ENCODE measurements at places on chromosomes 11 and 22.

DNA sequence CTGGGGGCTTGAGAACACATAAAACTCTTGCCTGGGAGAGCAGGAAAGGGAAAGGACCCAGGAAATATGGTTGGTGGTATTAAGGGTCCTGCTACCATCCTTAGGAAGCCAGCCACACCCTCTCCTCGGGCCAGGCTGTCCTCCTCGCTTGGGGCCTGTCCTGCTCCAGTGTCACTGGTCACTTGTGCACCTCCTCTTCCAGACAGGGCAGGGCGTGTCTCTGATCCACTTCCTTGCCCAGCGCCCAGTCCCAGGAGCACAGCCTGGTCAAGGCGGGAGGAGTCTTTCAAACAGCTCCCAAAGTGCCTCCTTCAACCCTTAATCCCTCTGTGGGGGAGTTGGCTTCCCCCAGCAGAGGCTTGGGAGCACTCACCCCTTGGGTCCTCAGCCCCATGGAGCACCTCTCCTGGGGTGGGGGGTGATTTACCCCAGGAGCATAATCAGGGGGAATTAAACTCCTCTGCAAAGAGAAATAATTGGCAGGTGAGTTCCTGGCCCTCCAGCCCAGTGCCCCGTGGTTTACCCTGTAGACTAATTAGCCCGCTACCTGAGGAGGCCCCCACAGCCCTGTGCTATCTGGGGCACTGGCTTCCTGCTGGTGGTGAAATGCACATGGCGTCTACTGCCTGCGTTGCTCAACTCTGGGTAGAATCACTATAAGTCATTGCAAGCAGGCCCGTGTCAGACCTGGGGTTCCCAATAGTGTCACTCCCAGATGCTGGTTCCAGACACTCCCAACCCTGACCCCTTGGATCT is 8.0 kb downstream of the TMPRSS6 start:
- no peak for DNase-seq

GRCh38 chr22:32558681-32559355 is 84.2 kb downstream of the FBXO7 start:
- DNase-seq, result no peak

DNA sequence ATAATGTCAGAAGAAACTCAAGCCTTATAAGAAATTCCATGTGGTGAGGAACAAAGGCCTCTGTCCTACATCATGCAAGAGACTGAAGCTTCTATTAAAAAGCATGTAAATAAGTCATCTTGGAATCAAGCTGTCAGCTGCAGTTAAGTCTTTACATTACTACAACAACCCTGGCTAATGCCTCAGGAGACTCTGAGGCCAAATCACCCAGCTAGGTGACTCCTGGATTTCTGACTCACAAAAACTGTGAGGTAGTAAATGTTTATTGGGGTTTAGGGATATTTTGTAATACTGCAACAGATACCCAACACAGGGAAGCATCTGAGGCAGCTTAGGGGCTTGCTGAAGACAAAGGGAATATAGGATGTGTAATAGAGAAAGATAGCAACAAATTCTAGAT is 89.6 kb downstream of the C11orf87 start:
- no peak for DNase-seq

DNA sequence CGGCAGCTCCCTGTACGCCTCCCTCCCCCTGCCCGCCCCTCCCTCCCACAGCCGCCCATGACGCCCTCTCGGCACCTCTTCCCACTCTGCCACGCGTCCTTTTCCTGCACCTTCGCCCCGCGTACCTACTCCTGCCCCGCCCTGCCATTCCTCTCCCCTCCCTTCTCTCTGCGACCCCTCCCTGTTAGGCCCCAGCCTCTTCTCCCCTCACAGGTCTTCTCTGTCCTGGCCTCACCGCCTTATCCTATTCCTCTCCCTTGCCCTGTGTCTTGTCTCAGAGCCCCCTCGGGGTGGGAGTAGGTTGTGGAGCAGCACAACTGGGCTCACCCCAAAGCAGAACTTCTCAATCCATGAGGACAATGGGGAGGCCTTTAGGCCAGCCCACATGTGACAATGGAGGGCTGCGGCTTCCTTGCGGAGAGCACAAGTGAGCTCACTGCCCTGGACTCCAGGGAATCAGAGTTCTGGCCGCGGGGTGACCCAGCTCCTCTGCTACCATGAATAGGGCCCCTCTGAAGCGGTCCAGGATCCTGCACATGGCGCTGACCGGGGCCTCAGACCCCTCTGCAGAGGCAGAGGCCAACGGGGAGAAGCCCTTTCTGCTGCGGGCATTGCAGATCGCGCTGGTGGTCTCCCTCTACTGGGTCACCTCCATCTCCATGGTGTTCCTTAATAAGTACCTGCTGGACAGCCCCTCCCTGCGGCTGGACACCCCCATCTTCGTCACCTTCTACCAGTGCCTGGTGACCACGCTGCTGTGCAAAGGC is 539 bp downstream of the SLC35C1 start:
- no peak for DNase-seq

GRCh38 chr22:23045461-23045860 is 24.9 kb upstream of the GNAZ start:
- DNase-seq, result no peak

DNA sequence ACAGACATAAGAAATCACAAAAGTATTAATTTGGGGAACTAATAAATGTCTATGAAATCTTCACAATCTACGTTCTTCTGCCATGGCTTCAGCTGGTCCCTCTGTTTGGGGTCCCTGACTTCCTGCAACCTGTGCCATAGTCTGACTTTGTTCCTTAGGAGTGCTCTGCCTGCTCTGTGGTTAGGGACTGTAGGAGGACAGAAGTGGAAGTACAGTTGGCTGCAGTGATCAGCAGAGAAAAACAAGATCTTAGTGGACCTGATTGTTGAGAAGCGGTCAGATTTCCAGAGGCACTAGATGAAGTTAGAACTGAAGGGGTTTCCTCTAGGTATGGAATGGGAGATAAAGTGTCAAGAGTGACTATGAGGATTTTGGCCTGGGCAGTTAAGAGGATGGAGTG is 80.6 kb downstream of the PPP6R3 start:
- no peak for DNase-seq

- no peak for DNase-seq
Observed at GRCh38 chr11:3163241-3163981, 1.7 kb downstream of the OSBPL5 start.

GRCh38 chr22:33167998-33168790 is 110.0 kb upstream of the SYN3 start:
- DNase-seq, result no peak

- no peak for DNase-seq
Observed at GRCh38 chr22:27501191-27501936, 300.2 kb downstream of the MN1 start.

GRCh38 chr11:65288706-65289536 is 25.7 kb upstream of the CDC42EP2 start:
- DNase-seq, result no peak

GRCh38 chr11:27453701-27454100 is 18.9 kb downstream of the LGR4 start:
- DNase-seq, result no peak

DNA sequence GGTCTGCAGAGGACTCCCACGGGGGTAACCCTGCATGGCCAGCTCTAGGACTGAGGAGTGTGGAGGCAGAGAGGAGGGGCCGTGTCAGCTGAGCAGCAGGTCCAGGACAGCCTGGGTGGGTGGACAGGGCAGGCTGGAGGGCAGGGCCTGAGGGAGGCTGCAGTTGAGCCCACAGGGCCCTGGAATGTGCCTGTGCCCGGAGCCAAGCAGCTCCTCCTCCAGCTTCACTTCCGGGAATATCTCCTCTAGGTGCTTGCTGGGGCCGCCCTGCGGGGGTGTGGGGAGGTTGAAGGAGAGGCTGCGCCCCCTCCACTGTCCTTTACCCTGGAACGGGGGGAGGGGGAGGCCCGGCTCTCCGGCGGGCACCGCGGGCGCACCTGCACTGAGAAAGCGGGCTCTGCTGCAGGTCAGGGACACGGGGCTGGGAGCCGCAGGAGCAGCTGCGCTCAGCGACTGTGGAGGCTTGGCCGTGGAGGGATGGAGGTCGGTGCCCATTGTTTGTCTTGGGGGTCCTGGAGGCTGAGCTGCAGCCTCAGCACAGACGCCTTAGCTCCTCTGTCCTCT is 1293.2 kb downstream of the BRD1 start:
- no peak for DNase-seq

DNA sequence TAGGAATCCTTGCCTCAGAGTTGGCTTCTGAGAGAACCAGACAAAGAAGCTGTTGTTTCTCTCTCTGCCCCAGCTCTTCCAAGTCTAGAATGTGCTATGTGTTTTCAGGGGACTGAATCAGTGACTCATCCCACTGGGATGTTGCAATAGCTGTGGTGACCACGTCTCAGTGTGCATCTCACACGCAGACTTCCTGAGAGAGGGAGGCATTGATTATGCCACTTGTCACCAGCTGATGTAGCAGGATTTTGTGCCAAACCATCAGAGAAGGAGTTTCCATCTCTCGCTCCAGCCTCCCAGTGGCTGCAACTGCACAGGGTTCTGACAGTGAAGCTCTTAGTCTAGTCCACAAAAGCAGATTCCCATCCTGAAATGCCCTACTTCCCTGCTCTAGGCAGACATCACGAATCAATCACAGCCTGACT is 455.8 kb downstream of the MIAT start:
- DNase-seq, result no peak

DNA sequence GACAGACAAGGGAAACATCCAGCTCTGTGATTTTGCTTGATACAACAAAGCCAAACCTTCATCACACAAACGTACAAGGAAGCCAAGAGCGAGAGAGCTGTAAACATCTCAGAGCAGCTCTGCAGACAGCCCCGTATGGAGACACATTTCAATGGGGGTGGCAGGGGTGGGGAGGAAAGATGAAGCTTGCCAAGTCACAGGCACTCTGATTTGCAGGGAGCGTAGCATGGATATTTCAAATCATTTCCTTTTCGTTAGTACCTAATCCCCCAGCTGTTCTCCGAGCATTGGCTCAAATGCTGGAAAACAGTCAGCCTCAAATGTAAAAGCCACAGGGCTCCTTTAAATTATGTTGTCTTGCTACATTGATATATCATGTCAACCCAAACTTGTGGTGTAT is 458.9 kb upstream of the CADM1 start:
- no peak for DNase-seq

DNA sequence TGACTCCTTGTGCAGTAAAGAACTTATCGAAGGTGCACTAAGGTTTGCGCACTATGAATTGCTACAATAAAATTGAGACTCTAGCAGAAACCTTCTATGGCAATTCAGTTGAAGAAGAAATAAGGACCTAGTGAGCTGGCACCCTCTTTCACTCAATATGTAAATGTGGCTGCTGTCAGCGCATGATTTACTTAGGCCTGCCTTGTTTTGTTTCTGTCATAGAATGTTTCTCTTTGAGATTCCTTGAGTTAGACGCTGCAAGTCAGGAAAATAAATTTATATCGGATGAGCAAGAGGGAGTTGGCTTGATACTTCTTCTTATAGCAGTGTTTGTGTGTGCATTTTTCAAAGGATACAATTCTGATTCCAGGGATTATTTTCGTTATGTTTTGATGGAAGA is 322.1 kb downstream of the BLID start:
- DNase-seq, result no peak

DNA sequence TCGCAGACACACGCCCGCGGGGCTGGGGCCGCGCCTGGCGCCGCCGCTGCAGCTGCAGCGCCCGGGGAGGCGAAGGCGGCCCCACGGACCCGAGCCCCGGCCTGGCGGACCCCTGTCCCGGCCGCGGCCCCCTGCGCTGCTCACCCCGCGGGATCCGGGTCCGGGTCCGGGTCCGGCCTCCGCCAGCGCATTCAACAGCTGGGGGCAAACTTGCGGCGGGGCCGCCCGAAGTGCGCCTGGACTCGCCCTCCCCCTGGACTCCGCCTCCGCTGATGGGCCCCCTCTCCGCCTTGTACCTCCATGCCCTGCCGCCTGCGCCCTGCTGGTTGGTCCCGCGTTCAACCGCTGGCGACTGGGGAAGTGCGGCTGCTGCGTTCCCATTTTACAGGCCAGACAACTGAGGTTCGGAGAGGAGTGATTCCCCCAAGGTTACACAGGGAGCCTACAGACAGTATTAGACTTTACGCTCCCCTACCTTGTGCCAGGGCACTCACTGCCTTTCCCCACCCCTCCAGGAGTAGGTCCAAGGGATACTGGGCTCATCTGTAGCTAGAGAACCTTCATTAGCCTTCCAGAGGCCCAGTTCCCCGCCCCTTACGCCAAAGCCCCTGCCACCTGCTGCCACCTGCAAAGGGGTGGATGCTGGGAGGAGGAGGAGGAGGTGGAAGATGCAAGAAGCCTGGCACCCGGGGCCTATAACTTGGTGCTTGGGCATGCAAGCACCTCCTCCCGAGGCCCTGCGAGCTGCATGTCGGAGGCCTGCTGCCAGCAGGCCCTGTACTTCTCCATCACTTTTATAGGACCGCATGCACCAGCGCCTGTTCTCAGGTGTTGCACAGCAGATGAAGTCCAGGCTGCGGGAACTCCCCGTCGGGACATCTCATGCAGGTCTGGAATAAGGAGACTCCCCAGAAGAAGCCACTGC is 694 bp upstream of the ELFN2 start:
- DNase-seq, result no peak

DNA sequence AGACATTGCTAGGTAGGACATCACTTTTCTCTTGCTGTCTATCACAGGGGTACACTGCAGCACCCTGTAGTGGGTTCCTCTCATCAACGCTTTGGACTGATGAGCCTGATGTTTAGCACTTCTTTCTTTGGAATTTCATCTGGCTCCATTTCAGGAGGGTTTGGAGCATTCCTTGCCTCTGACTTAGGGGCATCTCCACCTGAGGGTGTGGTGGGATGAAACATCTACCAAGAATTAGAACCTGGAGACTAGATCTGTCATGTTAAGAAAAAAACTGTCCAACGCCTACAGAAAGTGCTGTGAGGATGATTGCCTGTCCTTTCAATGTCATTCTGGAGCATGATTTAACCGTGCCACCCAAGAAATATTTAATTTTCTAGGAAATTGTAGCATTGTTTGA is 648.4 kb downstream of the ETS1 start:
- no peak for DNase-seq

DNA sequence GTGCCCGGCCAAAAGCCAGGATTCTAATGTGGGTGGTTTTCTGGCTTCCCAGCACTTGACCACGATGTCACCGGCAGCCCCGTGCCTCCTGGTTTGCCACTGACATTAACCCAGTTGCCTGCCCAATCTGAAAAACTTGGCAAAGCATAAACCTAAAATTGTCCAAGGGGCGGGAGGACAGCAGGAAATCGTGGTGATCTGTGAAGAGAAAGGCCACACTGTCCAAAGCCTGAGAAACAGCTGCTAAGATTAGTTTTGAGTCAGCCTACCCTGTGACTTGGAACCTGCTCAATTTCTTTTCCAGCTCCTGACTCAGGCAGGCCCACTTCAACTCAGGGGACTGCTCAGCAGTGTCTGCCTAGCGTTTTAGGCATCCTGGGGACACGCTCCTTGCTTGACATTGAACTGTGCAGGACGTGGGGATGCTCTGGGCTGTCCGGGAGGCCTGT is 8.2 kb upstream of the F2 start:
- no peak for DNase-seq

Measured in stimulated activated naive CD4-positive, alpha-beta T cell treated with Interleukin-2 at 50 U/mL for 16 hours (primary cell).